SIG-M5 (cell line): ENCODE measurements at places on chromosomes 2 and 18.

DNA sequence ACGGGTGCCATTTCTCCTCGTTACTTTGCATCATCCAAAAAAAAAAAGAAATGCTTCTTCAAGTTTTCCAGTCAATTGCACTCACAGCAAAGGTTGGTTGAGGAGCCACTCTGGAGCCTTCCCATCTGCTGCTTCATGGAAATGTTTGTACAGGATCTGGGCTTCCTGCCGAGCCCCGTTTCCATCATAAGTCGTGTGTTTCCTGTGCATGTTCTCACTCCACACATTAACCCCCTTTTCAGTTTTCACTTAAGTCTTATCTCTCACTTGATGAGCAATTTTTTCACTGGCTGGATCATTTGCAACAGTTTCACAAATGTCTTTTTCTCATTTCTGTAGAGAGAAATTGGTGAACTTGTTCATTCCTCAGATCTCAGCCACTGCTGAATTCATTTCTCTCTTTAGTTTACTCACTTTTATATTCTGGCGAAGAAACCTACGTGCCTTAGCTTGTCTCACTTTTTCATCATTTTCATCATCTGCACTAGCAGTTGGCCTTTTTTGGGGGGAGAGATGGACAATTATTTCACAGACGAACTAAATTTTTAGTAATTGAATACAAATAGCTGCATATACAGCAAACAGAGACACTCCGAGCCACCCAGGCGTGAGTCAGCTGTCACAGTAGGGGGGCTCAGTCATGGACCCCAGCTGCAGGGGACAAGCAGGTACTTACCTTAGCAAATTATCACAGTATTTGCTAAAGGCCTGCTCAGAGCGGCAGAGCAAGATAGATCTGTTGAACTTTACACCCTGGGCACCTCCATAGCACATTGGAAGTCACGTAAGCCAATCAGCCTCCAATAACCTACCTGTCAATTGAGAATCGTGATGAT, 750.8 kb upstream of the ID2 start:
- no peak for DNase-seq

GRCh38 chr18:61935362-61935761, 42.6 kb upstream of the RNF152 start:
- no peak for DNase-seq

GRCh38 chr2:55862246-55862645, 61.3 kb downstream of the EFEMP1 start:
- DNase-seq = no peak

DNA sequence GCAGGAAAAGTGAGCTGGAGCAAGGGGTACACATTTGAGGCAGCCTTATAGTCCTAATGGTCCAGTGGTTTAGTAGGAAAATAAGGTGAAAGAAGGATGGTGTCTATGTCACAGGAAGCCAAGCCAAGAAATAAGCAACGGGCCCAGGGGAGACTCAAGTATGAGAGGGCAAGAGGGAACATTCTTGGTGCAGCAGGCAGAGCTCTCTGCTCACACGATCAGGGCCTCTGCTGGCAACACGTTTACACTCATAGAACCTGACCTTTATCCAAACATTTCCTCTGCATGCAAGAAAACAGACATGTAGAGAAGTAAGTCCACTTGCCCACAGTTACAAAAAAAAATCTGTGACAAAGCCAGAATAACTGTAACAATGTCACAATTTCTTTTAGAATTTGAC, 32.6 kb upstream of the LRRC30 start:
- DNase-seq = no peak

DNA sequence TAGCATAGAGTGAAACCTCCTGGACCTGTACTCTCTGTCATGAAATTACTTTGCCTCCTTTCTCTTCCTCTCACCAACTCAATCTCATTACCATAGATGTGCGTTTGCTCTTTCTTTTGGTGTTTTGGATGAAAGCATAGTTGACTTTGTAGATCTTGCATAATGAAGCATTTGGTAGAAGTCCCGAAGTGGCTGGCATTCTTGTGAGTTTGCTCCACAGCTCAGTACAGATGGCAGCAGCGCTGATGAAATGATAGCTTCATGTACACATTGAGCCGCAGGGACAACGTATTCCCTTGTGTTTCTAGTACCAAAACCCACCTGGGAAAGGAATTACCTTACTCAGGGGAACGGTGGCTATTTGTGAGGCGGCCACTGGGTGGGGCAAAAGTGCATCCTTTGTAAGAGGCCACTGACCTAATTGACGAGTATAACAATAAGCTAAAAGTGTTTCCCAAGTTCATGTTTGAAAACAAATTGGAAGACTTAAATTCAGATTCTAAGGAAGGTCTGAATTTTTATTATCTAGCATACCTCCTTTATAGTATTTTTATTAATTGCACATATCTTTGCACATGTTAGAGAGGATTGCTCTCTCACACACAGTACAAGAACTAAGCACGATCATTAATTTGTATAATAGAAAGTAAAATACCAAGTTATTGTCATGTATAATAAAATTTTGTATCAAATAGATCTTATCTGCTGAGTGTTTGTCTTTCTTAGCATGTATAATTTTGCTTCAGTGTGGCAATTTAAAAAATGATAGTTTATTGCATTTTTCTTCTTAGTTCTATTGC, 25.4 kb upstream of the CDH7 start:
- DNase-seq = no peak

DNA sequence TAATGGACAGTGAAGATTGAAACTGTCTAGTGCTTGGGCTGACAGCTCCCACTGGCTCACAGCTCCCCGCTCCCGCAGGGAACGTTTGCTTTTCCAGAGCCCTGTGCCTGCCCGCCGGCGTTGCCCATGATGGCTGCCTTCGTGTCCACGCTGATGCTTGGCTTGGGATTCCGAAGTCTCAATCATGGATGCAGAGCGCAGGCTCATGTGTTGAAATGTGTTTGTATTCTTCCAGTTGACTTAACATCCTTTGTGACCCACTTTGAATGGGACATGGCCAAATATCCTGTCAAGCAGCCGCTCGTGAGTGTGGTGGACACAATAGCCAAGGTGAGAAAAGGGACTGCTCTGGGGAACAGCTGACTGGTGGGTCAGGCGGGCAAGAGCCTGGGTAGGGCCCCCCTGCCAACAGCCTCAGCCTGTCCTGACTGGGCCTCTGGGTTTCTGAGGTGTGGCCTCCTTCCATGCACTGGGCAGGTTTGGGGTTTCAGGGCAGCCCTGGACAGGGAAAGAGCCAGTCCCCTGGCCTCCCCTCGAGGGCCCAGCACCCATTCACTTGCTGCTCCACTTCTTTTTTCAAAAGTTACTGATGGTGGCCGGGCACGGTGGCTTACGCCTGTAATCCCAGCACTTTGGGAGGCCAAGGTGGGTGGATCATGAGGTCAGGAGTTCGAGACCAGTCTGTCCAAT, 42.8 kb downstream of the ATP6V1C2 start:
- DNase-seq = no peak

DNA sequence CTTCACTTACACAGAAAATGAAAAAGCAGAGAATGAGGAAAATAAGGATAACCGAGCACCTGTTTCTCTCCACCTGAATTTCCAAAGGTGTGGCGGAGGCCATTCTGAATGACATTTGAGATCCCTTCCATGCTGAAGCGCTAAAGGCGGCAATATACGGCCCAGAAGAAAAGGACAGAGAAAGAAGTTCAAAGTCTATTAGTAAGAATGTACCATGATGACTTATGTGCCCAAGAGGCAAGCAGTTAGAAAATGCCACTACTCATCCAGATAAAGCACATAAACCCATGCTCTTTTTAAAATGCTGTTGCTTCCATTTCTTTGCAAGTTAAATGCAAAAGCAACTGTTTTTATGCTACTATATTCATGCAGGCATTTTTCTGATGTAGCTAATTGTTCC, 37.2 kb downstream of the FEZ2 start:
- no peak for DNase-seq

DNA sequence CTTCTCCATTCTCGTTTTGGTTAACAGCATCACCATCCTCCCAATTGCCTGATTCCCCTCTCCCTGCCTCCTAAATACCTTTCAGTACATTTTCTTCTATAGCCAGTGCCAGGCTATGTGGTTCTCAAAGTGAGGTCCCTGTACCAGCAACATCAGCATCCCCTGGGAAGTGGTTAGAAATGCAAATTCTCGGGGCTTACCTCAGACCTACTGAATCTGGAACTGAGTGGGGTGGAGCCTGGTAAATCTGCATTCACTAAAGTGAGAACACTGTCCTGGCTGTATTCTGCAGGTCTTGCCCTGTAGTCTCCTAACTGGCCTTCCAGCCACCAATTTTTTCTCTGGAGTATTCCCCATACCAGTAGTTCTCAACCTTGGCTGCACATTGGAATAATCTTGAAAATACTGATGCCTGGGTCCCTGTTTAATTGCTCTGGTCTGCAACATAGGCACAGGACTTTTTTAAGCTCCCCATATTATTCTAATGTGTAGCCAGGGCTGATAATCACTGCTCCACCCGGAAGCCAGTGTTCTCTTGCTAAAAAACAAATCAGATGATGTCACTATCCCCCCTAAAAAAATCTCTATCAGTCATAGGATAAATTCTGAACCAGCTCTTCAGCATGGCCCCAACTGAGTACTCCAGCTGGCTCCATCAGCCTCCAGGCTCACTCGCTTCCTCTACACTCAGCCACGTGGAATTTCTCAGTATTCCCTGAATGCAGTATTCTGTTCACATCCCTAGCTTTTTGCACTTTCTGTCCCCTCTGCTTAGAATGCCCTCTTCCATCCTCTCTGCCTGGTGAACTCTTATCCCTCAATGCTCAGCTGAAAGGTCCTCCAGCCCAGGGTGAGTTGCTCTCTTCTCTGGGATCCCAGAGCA, 98.4 kb downstream of the CDK15 start:
- no peak for DNase-seq
